Thyroid gland (tissue), 4 donors: ENCODE measurements at places on chromosomes 2 and 18. TPM values are rescaled to one million over a fixed set of nuclear protein-coding genes. Genes with fewer than 3 reads are reported as not detected.

DNA sequence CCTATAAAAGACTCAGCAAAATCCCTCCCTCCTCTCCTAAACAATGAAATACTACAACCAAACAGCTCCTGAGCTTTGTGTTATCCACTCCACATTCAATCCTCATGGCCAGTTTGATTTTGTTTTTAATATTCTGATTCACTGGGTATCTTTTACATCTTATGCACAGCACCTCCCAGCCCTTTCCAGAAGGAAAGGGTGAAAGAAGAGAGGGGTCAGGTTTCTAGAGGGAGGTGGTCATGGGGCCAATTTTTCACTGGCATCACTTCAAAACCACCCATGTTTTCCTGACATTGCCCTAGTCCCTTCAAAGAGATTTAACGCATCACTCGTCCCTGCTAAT is 315.6 kb downstream of the LPIN1 start:
- no peak for DNase-seq

- DNase-seq: no peak
Observed at GRCh38 chr2:205834796-205835195, 152.5 kb downstream of the NRP2 start.

DNA sequence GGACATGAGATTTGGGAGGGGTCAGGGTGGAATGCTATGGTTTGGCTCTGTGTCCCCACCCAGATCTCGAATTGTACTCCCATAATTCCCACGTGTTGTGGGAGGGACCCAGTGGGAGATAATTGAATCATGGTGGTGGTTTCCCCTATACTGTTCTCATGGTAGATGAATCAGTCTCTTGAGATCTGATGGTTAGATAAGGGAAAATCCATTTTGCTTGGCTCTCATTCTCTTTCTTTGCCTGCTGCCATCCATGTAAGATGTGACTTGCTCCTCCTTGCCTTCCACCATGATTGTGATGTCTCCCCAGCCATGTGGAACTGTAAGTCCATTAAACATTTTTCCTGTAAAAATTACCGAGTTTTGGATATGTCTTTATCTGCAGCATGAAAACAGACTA is 80.9 kb upstream of the GALNT5 start:
- no peak for DNase-seq

DNA sequence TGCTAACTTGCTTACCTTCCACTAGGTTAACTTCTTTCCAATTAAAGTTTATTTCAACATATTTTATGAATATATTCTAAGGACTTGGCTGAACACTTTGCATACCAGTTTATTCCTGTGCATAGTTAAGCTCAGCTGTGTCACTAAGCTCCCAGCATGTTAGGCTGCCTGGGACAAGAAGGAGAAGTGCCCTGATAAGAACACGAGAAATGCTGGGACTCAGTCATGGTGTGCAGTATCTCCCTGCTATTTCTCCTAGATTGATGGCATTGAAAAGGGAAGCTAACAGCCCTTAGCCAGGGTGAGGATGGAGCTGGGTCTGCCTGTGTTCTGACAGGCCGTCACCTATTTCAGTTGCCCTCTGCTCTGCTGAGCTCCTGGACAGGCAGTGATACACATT is 164.3 kb downstream of the TRABD2A start:
- DNase-seq: no peak

DNA sequence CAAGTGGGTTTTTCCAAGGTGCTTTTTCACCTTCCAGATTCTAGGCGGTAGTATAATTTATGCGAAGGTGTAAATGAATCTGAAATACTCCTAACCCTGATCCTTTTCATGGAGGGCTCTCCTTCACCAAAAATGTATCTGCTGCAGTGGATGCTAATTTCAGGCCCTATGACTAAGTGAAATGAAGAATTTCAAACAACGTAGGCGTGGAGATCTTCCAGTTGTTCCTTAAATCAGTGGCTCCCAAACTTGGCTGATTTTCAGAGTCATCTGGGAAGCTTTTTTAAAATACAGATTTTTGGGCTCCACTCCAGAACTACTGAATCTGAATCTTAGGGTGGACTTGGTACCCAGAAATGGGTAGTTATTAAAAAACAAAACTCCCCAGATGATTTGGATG is 5.5 kb downstream of the GCKR start:
- DNase-seq: no peak

Gene TMEFF2
- total RNA-seq: not detected

DNA sequence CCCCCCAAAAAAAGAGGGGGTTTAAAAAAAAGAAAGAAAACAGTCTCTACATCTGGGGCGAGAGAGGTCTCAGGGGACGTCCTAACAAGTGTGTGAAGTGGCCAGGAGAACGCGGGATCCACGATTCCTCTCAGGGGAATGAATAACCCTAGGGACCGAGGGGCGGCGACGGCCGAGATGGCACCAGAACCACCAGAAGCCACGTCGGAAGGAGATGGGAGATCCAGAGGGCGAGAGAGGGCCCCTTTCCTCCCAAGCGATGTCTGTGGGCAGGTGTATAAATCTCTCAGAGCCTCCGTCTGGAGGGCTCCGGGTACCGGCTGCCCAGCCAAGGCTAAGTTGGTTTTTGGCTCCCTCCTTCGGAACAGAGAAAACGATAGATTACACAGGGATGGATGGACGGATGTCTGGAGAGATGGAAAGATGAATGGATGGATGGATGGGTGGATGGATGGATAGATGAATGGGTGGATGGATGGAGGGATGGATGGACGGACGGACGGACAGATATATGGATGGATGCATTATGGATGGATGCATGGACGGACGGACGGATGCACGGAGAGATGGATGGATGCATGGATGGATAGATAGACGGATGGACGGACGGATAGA is 1.7 kb downstream of the EPHA4 start:
- peak; percentile 60 for DNase-seq

DNA sequence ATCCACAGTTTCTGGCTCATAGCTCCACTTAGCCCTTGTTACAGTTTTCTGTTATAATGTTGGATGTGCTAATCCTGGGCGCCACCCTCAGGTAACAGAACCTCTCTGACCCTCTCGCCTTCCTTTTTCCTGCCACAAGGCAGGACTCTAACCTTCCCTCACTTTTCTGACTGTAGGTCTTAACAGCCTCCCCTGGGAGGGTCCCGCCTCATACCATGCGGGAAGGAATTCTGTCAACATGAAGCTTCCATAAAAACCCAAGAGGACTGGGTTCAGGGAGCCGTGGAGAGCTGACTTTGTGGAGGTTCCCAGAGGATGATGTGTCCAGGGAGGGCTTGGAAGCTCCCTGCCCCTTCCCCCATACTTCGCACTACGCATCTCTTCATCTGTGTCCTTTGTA is 11.9 kb upstream of the RAB17 start:
- no peak for DNase-seq

Gene SOX11
- total RNA-seq: not detected

- no peak for DNase-seq
Observed at GRCh38 chr18:30499721-30500120, 542.8 kb downstream of the DSC3 start.

GRCh38 chr2:33029459-33029858 is 82.7 kb downstream of the LTBP1 start:
- no peak for DNase-seq

GRCh38 chr2:201273330-201273983 is 13.1 kb downstream of the CASP8 start:
- no peak for DNase-seq

Gene LRATD1
- 21.1 TPM for total RNA-seq

Gene ALPP
- not detected for total RNA-seq

DNA sequence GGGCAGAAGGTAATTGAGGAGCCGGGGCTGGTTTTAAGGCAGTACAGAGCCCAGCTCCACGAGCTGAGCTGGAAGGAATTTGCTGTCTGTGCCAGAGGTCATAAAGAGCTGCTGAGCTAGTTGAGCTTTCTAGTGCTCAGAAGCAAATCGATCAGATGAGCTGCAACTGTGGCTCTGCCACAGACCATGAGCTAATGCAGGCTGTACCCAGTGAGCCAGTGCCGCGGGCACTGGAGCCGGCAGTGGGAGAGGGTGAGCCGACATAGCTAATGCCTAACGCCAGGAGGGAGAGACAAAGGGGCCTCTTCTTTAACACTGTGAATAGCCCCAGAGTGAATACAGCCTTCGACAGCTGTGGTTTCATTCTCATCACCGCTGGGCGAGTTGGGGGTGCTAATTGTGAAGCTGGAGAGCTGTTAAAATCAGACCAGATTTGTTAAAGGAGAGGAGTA is 410.1 kb upstream of the TCF4 start:
- peak; percentile 53 for DNase-seq

GRCh38 chr2:76157531-76157930 is 446.8 kb upstream of the GCFC2 start:
- no peak for DNase-seq

DNA sequence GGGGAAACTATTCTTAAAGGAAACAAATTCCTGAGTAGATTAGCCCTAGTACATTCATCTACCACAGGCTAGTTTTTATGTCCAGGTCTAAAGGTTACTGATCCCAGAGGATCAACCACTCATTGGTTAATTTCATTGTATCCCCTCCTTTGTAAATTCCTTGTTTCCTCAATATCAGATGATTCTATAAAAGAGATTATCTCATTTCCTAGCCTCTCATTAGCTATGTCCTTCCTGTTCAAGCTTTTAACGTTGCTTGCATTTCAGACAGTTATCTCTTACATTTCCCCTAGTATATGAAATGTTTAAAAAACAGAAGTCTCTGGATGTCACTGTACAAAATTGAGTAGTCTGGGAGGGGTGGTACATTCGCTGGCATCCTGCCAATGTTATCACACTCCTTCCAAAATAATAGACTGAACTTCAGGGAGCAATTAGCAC is 24.2 kb upstream of the ARMC9 start:
- no peak for DNase-seq

- no peak for DNase-seq
Observed at GRCh38 chr2:17271416-17271815, 246.8 kb downstream of the RAD51AP2 start.

DNA sequence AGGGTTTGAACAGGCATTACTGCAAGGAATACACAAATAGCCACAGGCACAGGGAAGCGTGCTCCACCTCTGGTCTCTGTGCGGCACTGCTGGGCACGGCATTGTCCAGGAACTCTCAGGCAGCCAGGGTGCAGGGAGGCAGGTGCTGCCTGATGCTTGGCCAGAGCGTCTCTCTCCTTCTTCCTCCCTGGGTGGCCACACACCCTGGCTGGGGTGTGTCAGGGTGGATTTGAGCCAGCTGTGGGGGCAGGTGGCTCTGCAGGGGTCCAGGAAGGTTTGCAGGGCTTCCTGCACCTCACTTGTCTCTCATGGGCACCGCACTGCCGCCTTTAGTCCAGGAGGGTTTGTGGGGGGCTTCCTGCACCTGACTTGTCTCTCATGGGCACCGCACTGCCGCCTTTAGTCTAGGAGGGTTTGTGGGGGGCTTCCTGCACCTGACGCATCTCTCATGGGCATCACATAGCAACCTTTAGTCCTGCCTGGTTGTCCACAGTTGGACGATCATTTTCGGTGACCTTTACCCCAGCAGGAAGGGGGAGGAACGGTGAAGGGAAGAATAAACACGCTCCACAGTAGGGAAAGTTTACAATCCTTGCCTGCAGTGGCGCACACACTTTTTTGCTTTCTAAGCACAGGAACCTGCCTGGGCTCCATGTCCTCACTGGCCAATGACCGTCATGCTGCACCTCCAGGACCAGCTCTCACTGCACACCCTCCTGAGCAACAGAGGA is 332.9 kb downstream of the EIPR1 start:
- no peak for DNase-seq

Gene LRRTM1
- 1.5 TPM for total RNA-seq

Gene FOXD4L1
- total RNA-seq: 0.33 TPM

Gene RUFY4
- not detected for total RNA-seq

Gene RASGRP3
- 38.4 TPM for total RNA-seq

DNA sequence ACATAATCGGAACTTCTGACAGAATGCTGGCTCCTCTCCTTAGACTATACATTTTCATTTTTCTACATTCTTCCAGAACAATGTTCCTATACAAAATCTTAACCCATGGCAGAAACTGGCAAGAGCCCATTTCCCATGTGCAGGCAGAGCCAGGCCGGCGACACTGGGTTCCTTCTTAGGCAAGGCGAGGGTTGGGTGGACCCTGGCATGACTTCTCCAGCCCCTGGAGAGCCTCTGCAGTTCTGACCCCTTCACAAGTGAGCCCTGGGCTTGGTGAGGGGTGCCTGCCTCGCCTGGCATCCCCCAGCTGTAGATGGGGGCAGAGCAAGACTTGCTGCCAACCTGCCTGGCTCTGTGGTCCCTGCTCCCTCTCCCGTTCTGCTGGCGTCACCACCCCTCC is 5.0 kb downstream of the GYPC start:
- DNase-seq: no peak

GRCh38 chr2:39424951-39425350 is 12.1 kb downstream of the MAP4K3 start:
- DNase-seq: no peak

Gene NPPC
- not detected for total RNA-seq

Gene SLC30A3
- 0.98 TPM for total RNA-seq
